Mesenchymal stem cell (in vitro differentiated cells and primary cell): ENCODE measurements at places on chromosomes 1 and 21.

- DNase-seq = no peak
Measured at GRCh38 chr1:26721669-26722355, 26.0 kb downstream of the ARID1A start.

GRCh38 chr1:32263744-32264143 is 12.7 kb downstream of the LCK start:
- no peak for DNase-seq

GRCh38 chr1:45820788-45821187 is 17.4 kb downstream of the MAST2 start:
- peak; percentile 20 for DNase-seq

GRCh38 chr1:14143777-14144176 is 443.8 kb downstream of the PRDM2 start:
- DNase-seq = no peak

GRCh38 chr21:23694390-23694789 is 1912.9 kb downstream of the MRPL39 start:
- no peak for DNase-seq

- DNase-seq = peak; percentile 89
Measured at GRCh38 chr1:230073371-230074035, 6.5 kb downstream of the GALNT2 start.

DNA sequence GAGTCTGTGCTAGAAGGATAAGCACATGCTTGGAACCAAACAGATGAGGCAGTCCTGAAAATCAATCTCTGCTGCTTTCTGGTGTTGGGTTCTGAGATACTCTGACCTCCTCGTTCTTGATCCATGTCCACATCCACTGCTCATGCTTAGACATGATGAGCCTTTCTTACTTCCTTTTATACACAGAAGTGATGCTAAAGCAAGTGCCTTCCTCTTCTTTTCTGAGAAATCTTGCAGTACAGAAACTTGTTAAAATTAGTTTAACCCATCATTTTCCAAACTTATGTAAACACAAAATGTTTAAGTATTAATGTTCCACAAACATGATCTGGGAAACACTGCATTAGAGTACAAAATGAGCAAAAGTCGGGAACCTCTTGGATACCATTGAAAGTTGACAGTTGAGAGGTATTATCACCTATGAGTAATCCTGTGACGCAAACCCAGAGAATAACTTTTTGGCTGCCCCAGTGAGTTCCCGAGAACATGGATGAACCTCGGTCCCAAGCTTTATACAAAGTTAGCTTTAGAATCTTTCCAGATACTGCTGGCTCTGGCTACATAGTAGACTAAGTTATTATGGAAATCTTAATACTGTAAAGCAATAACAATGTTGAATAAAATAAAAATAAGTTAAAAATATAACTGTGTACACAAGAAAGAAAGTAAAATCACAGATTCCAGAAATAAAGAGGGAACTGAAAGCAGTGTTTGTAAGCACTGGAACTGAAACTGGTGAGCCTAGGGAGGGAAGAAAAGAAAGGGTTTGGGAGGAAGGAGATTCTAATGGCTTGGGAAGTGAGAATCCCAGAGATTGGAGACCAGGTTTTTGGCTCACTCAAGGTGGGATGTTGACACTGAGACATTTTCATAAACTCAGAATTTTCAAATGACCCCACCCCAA is 429.3 kb upstream of the RUNX1 start:
- peak; percentile 13 for DNase-seq

GRCh38 chr1:84598846-84599741 is 24.9 kb upstream of the CTBS start:
- peak; percentile 83 for DNase-seq

DNA sequence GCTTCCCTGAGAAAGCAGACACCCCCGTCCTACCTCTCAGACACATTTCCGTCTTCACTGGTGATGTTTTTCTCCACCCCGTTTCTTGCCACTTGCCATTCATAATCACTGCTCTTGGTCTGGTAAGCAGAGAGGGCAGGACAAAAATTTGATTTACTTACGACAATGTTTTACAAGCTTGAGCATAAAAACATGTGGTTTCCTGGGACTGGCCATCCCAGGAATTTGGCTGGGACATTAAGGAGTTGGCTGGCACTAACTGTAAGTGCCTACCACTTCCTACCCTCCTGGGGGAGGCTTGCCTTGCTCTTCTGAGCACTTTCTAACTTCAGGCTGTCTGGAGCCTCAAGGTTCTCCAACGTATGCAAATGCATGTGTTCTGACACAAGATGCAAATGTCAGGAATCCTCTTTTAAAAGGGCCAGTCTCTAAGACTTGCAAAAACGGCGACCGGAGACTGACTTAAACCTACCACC is 24.2 kb downstream of the ZBTB18 start:
- no peak for DNase-seq

GRCh38 chr1:116510361-116510760 is 60.5 kb downstream of the CD58 start:
- no peak for DNase-seq

- no peak for DNase-seq
Measured at GRCh38 chr1:176552217-176552991, 89.4 kb downstream of the PAPPA2 start.

GRCh38 chr1:210441028-210441427 is 112.3 kb downstream of the HHAT start:
- DNase-seq = no peak

GRCh38 chr21:16407403-16408240 is 677.8 kb downstream of the USP25 start:
- no peak for DNase-seq

GRCh38 chr1:44847845-44848244 is 4.8 kb upstream of the PTCH2 start:
- no peak for DNase-seq

GRCh38 chr1:204278958-204279357 is 65.2 kb upstream of the GOLT1A start:
- no peak for DNase-seq

GRCh38 chr1:231036416-231036815 is 3.6 kb downstream of the FAM89A start:
- DNase-seq = peak; percentile 78

GRCh38 chr1:112322983-112323678 is 72.9 kb upstream of the CTTNBP2NL start:
- no peak for DNase-seq

DNA sequence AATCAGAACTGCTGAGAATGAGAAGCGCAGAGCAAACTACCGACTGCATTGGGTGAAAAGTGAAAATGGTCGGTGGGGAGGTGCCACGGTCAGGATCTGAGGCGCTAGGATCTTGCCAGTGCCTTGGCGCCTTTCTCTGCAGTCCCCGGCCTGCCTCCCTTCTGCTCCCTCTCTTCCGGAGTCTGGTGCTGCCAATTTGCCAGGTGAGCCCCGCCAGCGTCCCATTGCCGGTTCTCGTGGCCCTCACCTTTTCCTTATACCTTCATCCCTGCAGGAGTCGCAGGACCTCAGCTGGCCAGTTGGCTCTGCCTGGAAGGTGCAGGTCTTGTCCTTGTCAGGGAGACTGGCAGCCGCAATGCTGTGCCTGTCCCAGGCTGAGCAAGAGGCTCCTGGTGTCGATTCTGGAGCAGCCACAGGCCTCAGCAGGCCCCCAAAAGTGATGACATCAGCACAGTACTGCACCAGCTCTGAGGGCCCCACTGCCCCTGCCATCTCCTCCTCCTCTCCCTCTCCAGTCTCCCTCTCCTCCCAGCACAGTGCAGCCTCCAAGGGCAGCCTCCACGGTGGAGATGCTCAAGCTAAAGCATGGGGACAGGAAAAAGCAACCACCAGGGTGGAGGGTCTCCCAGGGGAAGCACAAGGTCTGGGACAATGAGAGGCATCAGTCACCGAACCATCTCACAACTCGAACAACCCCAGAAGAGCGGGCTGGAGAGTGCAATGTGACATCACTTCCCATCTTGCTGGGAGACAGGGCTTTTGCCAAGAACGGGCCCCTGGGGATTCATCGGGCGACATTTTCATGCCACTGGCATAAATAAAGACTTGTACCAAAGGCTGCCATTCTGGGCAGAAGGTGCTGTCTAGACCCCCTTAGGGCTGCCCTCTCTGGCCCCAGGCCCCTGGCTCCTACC is 37.1 kb upstream of the H6PD start:
- DNase-seq = no peak

GRCh38 chr1:229279242-229279641 is 8.3 kb downstream of the RAB4A start:
- no peak for DNase-seq

- no peak for DNase-seq
Measured at GRCh38 chr1:116697548-116698243, 30.2 kb upstream of the IGSF3 start.

- no peak for DNase-seq
Measured at GRCh38 chr21:45736690-45737484, 93.4 kb downstream of the PCBP3 start.

DNA sequence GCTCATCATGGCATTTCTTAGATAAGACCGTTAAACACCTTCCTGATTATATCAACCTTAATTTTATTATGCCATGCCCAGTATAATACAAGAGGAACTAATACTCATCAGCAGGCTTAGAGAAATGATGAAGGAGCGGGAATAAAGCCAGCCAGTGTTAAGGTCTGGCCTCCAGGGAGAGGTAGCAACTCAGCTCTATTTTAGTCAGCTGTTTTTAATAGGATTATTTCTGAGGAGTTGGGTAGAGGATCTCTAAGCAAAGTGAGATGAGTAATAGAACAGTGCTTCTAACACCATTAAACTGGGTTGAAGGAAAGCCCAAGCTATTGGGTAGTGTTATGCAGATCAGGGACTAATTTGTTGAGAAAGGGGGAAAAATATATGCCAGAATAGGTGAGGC is 921.5 kb downstream of the TTLL7 start:
- DNase-seq = no peak

- no peak for DNase-seq
Measured at GRCh38 chr1:201213926-201214325, 23.3 kb downstream of the IGFN1 start.

DNA sequence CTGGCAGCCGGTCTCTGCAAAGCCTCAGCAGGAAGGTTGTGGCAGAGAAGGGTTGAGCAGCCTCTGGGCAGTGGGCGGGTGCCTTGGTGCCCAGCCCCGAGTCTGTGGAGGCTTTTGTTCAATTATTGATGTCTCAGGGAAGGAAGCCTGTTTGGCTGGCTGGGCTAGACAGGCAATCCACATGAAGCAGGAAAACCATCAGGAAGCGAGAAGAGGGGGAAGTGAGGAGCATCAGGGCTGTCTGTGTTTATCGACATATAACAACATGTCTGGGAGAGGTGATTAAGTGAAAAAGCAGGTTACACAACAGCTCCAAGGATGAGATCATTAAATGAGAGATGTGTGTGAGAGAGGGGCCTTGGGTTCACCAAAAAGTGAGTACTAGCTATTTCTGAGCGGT is 105.4 kb downstream of the UBE2U start:
- DNase-seq = no peak

- DNase-seq = no peak
Measured at GRCh38 chr1:113275083-113275482, 115.2 kb upstream of the MAGI3 start.
